SW480 (cell line): ENCODE measurements at places on chromosomes 4 and X.

DNA sequence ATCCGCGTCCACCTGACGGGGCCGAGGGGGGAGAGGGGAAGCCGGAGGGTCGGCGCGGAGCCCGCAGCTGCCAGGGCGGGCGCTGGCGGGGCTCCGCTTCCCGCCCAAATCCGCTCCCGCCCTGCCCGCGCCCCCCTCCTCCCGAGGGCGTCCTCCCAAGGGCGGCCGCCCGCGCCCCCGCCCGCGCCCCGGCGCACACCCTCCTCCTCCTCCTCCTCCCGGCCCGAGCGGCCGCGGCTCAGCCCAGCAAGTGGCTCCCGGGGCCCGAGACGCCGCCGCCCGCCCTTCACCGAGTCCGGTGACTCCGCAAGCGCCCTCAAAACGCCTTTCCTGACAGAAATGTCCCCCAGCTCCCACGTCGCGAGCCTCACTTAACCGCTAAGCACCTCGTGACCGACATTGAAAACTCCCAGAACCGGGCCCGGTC, 487 bp downstream of the HMGB2 start:
- DNase-seq = peak; percentile 15

DNA sequence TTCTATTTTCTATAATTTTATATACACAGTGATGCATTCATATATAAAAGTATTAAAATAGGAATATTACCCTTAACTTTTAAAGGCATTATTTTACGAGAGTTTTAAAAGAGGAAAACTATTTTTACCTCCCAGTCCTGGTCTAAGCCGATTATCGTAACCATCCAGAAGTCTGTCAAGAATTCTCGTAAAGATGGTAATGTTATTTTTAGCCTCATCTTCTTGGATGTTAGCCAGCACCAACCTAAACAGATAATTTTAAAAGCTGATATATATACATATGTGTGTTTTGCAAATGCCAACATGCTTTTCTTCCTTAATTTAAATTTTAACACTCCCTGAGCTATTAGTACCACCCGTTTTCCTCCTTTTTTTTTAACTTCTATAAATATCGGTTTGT, 4.0 kb downstream of the GABRA2 start:
- DNase-seq = no peak

DNA sequence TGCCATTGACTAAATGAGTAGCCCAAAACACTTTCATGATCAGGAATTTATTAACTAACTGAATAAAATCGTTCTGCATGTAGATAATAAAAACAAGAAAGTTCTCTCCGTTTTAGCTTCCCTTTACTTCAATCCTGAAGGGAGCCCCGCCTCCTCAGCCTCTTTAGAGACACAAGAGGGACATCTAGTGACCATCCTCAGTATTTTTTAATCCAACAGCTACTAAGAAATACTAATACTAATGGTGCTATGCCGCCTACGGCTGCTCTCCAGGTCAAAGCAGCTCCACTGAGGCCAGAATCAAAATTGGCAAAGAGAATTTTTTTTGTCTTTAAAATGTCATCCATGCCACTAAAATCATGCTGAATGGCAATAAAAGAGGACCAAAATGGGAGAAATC, 3.2 kb upstream of the PCDH19 start:
- DNase-seq = peak; percentile 65

GRCh38 chrX:72037601-72038000, 94.1 kb downstream of the RTL5 start:
- DNase-seq = no peak

DNA sequence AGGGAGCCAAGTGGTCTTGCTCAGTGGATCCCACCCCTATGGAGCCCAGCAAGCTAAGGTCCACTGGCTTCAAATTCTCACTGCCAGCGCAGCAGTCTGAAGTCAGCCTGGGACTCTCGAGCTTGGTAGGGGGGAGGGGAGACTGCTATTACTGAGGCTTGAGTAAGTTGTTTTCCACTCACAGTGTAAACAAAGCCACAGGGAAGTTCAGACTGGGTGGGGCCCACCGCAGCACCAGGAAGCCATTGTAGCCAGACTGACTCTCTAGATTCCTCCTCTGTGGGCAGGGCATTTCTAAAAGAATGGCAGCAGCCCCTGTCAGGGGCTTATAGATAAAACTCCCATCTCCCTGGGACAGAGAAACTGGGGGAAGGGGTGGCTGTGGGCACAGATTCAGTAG, 721.0 kb upstream of the NDST4 start:
- DNase-seq = peak; percentile 61

GRCh38 chr4:141080668-141081067, 52.6 kb downstream of the RNF150 start:
- DNase-seq = no peak

DNA sequence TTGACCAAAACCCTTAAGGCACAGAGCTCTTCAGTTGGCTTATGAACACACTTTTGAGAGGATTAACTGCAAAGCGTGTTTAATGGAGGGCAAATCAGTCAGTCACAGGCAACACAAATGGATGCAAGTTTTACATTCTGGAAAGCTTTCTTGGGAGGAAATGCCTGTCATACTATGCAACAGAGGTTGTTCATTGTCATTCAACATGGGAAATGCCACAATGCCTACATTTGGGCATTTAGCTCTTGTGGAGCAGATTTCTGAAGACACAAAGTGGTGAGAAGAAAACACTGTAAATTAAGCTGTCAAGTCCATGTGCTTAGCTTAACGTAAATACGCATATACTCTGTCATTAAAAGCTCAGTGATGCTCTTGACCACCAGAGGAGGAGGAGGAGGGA, 41.1 kb downstream of the CBLL2 start:
- no peak for DNase-seq

GRCh38 chr4:41475402-41475801, 62.6 kb upstream of the LIMCH1 start:
- DNase-seq = no peak

DNA sequence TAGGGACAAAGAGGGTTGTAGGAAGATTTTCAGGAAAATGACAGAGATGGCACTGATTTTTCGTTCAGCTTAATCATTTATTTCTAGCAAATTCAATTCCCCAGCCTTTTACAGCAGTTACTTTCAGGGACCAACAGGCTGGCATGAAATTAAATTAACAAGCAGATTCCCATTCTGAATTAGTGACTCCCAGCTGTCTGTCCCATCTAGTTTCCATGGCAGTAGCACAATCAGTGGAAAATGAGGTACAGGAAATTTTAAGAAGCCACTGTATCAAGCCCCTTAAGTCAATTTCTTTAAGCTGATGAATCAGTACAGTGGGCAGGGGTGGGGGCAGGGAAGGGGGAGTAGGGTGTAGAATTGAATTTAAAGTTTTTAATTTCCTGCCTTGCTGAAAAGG, 121.1 kb upstream of the TEX13C start:
- no peak for DNase-seq

DNA sequence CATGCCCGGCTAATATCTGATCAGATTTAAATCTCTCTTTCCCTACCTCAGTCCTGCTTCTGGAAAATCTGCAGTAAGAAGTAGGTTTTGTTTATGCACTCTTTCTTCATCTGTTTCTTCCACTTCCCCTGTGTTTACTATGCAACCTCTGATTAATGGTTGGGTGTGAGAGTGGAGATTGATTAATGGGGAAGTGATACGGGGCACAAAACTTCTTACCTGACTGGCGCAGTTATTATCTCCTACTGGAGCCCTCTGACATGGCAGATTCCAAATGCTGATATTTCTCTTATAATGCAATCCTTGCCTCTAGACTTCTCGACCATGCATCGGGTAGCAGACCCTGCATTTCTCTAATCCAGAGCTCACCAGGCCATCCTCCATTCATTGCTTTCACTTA, 60.2 kb upstream of the HPGD start:
- DNase-seq = no peak

DNA sequence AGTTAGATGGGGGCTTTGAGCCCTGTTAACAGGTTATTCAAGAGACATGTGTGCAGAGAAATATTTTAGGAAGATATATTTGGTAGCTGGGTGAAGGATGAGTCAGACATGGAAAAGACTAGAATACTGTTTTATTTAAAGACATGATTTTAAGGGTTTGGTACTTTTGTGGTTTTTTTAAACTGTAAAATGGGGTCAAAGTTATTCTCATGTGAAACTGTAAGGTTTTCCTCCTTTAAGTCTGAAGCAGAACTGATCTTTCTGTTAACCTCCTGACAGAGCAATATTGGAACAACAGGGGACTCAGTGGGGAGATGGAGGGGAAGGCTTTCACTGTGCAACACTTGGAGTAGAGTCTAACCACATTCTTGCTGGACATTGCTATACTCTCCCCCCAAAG, 112.4 kb upstream of the LSM6 start:
- no peak for DNase-seq

DNA sequence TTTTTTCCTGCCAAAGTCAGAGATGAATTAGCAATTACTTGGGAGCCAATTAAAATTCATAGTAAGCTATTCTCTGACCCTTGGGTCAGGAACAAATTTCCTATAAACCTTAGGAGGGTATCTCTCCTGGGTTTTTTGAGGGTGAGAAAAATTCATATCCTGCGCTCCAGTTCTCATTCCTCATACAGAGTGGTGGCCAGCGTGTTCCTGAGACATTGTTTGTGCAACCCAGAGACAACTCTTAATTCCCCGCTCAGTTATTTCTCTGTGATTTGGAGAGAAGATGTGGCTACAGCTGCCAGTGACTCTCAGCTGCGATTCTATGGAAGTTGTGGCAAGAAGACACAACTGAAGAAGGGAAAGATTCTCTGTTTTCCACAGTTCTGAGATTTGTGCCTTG, 37.9 kb upstream of the CBR4 start:
- DNase-seq = no peak

DNA sequence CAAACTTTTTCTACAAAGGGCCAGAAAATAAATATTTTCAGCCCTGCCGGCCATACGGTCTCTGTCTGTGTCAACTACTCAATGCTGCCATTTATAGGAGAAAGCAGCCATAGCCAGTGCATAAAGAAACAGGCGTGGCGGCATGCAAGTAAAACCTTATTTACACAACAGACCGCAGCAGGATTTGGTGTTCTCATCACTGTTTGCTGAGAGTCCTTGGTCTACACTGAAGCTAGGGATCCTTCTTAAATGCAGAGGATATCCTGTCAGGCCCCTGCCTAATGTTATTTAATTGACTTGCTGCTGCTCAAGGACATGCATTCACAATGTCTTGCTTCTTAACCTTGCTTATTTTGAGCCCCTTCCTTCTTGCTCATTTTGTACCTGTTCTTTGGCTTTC, 54.7 kb downstream of the CPE start:
- DNase-seq = no peak

DNA sequence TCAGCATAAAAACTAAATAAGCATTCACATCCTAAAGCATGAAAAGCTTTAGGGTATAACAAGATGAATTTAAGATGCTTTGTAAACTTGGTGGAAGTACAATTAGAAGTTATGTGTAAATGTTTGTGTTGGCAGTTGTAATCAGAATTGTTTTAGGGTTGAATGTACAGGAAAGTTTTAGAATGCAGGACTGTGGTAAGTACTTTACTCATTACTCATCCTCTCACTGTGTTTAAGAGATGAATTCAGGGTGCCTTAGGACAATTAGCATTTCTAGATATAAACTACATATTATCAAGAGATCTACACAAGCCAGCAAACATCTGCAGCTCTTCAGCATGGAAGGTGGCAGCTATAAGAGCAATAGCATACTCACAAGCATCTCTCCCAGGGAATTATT, 77.5 kb upstream of the ELOVL6 start:
- no peak for DNase-seq

DNA sequence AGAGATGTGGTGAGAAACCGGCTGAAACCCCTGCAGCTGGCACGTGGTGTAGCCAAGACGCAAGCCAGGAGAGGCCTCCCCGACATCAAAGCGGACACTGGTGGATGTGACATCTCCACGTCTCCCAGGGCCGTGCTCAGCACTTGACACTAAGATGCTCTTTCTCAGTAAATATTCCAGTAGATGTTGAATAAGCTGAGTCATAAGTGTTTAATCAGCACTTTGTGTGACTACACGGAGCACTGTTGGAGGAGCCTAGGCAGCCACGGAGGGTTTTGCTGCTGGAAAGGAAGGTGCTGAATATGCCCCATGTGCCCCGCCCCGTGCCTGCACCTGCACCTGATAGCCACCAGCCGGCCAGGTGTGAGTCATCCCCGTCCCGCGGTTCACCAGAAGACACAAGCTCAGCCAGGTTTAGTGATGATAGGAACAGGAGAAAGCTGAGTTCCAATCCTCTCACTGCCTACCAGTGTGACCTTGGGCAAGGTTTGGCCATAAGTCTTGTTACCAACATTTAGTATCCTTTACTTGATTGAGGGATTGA, 29.0 kb upstream of the C4orf50 start:
- DNase-seq = peak; percentile 45

GRCh38 chr4:138241281-138242075, 671 bp downstream of the SLC7A11 start:
- DNase-seq = peak; percentile 25

DNA sequence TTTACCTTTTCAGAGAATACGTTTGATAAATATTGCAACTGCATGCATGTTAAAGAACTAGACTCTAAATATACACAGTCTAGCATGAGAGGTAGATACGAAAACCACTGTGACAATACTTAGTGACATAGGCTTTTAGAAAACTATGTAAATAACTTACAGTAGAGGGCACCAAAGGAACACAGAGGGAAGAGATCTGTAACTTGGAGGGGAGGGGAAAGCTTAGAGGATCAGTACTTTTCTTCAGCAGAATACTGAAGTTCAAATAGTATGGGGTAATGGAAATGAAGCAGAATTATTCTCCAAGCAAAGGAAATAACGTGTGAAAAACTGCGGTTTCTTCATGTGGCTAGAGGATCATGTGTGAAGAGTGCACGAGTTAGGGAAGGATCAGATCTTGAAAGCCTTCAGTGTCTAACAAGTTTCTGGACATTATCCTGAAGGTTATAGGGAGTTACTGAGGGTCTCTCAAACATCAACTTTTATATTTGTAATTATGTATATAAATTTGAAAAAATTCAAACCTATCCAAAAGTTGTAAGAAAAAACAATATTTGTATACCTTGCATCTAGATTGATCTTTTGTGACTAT, 264.3 kb downstream of the NPFFR2 start:
- peak; percentile 37 for DNase-seq

DNA sequence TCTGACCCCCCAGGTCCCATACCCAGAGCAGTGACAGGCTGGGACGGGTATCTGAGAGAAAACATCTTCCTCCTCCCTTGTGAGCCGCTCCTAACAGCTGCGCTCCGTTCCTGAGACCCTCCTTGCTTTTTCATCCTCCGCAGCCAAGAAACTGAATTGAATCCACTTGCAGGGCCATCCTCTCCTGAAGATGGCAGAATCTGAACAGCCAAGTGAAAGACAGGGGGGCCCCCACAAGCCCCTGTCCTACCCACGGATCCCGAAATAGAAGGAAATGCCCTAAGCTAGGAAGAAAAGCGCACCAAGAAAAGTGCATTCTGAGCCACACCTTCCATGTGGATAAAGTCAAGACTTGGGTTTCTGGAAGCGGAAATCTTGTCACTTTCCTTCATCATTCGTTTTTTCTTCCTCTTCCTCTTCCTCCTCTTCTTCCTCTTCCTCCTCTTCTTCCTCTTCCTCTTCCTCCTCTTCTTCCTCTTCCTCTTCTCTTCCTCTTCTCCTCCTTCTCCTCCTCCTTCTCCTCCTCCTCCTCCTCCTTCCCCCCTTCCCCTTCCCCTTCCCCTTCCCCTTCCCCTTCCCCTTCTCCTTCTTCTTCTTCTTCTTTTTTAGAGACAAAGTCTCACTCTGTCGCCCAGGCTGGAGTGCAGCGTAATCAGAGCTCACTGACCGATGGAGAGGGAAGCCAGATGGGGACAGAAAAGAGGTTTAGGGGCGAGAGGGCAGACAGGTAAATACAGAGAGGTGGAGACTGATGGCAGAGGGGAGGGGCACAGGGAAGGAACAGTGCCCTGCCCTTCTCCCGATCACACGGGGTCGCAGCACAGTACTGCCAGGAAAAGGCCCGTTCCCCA, 86.0 kb upstream of the WWC2 start:
- no peak for DNase-seq
